Stimulated activated CD8-positive, alpha-beta memory T cell treated with anti-CD3 and anti-CD28 coated beads, Interleukin-15, amount 100 ng/mL, for 24 hours (primary cell): ENCODE measurements at places on chromosomes 5 and 9.

GRCh38 chr5:145347026-145347616 lies 488.0 kb downstream of the PRELID2 start:
- DNase-seq: no peak

- DNase-seq: no peak
Measured at GRCh38 chr9:5440426-5440825, 2.7 kb upstream of the PLGRKT start.

- DNase-seq: no peak
Measured at GRCh38 chr5:120678279-120678678, 214.2 kb downstream of the PRR16 start.

- no peak for DNase-seq
Measured at GRCh38 chr9:80282766-80283165, 711.0 kb downstream of the TLE4 start.

DNA sequence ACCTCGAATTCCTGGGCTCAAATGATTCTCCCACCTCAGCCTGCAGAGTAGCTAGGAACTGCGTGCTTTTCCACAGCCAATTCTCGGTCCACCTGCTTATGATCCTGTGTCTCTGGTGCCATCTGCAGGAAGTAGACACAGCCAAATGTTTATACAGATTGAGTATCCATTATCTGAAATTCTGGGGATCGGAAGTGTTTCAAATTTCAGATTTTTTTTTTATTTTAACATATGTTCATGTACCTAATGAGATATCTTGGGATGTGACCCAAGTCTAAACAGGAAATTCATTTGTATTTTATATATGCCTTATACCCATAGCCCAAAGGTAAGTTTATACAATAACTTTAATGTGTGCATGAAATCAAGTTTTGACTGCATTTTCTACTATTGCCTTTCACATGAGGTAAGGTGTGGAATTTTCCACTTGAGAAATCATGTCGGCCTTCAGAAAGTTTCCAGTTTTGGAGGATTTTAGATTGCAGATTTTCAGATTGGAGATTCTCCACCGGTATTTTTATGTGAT lies 89.5 kb downstream of the ESM1 start:
- no peak for DNase-seq

- no peak for DNase-seq
Measured at GRCh38 chr5:138809391-138809790, 56.2 kb downstream of the CTNNA1 start.

DNA sequence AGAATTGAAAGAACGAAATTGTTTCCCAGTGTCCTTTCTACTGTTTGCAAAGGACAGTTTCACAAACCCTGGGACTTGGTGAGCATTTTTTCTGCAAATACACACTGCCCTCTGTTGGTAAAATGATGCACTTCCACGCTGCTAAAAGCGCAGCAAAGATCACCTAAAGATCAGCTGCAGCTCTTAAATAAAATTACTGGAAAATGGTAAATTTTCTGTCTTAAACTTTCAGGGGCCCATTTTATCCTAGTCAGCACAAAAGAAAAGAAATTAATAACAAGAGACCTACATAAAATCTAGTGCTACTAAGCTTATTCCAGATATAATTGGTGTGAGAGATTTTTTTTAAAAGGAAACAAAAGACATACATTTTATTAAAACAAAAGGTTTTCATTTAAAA lies 566.0 kb downstream of the CAAP1 start:
- no peak for DNase-seq

DNA sequence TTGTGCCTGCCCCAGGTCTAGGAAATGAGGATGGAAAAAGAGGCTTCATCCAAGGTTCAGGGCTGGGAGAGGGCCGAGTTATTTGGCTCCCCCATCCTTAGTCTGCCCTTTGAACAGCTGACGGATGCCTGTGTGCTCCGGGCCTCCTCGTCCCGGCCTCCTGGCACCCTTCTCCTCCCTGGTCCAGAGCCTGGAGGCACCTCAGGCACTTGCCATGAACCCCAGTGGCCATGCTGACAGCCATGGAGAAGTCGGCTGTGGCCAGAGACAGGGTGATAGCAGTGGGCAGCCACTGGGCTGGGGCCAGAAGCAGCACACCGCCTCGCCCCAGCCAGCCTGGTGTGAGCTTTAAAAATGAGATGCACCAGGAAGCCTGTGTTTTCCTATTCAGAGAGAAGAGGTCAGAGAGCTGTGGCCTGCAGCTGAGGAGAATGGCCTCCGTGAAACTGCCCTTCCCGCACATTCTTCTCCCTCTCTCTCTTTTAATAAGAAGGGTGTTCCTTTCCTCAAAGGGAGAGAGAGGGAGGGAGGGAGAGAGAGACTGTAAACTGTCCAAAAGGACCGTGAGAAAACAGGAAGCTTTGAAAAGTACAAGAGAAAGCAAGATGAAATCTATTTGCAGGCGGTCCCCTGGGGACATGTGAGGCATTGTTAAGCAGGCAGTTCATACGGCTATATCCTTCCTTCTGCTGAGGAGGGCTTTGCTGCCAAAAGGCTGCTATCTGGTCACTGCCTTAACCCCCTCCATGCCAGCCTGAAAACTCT lies 55.3 kb downstream of the ZNF366 start:
- no peak for DNase-seq

DNA sequence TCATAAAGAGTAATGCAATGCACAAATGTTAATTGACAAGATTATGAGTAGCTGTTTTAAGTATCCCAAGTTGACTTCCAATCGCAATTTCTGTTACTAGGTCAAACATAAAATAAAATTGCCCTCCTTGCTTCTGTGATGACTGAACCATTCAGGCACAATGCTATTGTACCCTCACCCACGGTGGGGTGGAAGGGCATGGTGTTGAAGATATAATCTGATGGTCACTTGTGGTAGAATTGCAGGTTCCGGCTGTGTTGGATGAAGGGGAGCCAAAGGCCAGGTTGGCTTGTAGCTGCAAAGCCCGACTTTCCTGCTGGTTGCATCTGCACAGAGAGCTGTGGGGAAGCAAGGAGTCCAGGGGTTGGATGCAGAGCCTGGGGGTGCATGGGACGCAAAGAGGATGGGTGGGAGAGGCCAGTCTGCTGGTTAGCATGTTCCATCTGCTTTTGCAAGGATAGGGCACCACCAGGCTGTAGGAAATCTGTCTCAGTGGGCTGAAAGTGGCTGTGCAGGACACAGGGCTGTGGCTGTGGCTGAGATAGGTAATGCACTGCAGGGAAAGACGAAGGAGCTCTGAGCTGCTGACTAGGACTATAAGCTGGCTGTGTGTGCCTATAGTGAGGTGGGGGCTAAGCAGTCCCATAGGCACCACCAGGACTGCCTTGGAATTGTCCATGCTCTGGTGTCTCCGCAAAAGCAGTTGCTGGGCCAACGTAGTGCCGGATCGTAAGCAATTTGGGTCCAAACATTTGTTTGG lies 31.5 kb upstream of the PUM3 start:
- no peak for DNase-seq

- DNase-seq: no peak
Measured at GRCh38 chr9:92425474-92425873, 1.2 kb upstream of the OMD start.

DNA sequence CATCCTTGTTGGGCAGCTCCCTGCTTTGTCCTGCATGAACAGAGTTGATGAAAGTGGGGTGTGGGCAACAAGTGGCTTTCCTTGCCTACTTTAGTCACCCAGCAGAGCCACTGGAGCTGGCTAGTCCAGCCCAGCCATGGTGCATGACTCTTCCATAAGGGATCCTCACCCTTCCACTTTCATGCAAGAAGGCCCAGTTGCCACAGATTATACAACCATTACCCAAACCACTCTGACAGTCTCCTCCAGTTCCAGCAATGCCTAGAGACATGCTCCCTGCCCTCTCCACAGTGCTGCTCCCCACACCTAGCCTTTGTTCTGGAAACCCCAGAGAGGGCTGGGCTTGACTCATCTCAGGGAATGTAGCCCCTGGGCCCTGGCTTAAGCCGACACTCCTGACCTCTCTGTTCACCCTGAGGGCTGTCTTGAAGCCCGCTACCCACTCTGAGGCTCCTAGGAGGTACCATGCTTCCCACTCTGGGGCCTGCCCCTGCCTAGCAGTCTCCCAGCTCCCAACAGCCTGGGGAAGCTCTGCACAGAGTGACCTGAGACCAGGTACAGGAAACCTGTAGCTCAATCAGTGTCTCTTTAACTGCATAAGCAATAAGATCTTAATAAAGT lies 3.9 kb downstream of the SLC35A4 start:
- DNase-seq: no peak

GRCh38 chr5:10520706-10521105 lies 43.2 kb upstream of the ANKRD33B start:
- no peak for DNase-seq

GRCh38 chr9:126514037-126514821 lies 99.5 kb upstream of the LMX1B start:
- DNase-seq: peak; percentile 33

- no peak for DNase-seq
Measured at GRCh38 chr5:116045821-116046220, 13.5 kb downstream of the ARL14EPL start.

GRCh38 chr5:143376911-143377813 lies 26.3 kb downstream of the NR3C1 start:
- DNase-seq: no peak

- no peak for DNase-seq
Measured at GRCh38 chr5:135154961-135155360, 120.9 kb upstream of the PITX1 start.

- no peak for DNase-seq
Measured at GRCh38 chr5:103330875-103331274, 72.3 kb downstream of the MACIR start.

DNA sequence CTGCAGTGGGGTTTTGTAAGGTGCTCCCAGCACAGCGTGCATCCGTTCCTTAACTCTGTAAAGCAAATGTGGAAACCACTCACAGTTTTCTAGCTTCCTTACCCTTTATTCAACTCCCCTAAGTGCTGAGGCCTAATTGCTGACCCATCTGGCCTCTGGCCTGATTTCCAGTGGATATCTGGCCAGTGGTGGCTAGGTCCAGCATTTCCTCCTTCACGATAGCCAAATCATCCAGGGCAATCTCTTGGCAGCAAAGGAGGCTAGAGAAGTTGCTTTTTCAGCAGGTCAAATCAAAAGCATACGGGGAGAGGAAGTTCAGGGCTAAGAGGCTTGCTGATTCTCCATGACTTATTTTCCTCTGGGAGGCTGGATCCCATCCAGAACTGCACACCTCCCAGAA lies 286.3 kb upstream of the VLDLR start:
- no peak for DNase-seq

GRCh38 chr5:61277781-61278180 lies 54.3 kb upstream of the ZSWIM6 start:
- DNase-seq: no peak

GRCh38 chr5:146671561-146672295 lies 155.7 kb upstream of the GPR151 start:
- no peak for DNase-seq
